ENCODE measurements at places on chromosomes 5 and 9. TPM values are rescaled to one million over a fixed set of nuclear protein-coding genes. Genes with fewer than 3 reads are reported as not detected.

- peak; percentile 55 for DNase-seq
Observed at GRCh38 chr9:34454571-34455065, 3.8 kb downstream of the FAM219A start.

TRAF1 gene
- polyA plus RNA-seq = 3.5 TPM

GRCh38 chr5:43353668-43354067 lies 40.5 kb upstream of the HMGCS1 start:
- no peak for DNase-seq

GABRB2 gene
- 3.3 TPM for polyA plus RNA-seq

NMUR2 gene
- polyA plus RNA-seq = not detected

- DNase-seq = peak; percentile 45
Observed at GRCh38 chr5:96080557-96080956, 118.9 kb upstream of the ELL2 start.

DNA sequence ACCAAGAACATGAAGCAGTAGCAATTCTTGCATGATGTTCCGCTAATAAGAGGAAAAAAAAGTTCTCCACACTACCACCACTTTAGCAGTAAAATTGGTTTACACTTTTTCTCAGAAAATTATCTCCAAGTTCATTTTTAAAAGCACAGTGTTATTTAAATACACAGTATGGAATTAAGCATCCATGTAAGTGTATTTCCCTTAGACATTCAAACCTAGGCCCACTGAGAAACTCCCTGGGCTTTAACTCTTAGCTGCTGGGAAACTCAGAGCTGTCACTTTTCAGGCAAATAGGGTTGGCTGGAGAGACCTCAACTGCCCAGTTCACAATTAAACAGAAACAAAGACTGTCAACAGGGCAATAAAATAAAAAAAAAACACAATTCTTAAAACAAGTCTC lies 2.7 kb downstream of the GNAQ start:
- no peak for DNase-seq

DNA sequence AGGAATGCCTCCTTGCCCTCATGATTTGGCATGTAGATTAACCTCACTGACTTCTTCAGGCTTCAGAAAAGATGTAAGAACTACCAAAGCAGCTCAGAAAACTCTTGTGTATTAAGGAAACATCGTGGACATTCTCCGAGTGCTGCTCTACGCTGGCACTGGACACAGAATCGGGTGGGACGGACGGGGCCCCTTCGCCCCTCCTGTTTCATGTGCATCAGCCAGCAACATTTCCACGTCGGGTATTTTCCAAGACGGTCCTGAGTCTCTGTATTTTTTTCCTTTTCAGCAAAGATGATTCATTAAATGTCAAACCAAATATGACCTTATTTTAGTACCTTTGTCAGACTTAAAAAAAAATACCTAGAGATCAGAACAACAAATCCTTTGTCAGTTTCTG lies 583.6 kb downstream of the CCDC171 start:
- DNase-seq = no peak

PKD2L2 gene
- not detected for polyA plus RNA-seq

GRCh38 chr5:96074870-96075269 lies 113.2 kb upstream of the ELL2 start:
- no peak for DNase-seq

GRCh38 chr9:129142138-129142935 lies 31.1 kb downstream of the PTPA start:
- no peak for DNase-seq

PHF24 gene
- polyA plus RNA-seq = 0.95 TPM

GRCh38 chr5:95392593-95393182 lies 1.5 kb downstream of the FAM81B start:
- peak; percentile 16 for DNase-seq

GRCh38 chr5:5339257-5339656 lies 83.2 kb upstream of the ICE1 start:
- no peak for DNase-seq

- DNase-seq = no peak
Observed at GRCh38 chr9:136977223-136977622, at the start of gene PTGDS. TSS of gene PTGDS (plus strand) at chr9:136977504. CDS start at chr9:136977579, 75 bp downstream.

DNA sequence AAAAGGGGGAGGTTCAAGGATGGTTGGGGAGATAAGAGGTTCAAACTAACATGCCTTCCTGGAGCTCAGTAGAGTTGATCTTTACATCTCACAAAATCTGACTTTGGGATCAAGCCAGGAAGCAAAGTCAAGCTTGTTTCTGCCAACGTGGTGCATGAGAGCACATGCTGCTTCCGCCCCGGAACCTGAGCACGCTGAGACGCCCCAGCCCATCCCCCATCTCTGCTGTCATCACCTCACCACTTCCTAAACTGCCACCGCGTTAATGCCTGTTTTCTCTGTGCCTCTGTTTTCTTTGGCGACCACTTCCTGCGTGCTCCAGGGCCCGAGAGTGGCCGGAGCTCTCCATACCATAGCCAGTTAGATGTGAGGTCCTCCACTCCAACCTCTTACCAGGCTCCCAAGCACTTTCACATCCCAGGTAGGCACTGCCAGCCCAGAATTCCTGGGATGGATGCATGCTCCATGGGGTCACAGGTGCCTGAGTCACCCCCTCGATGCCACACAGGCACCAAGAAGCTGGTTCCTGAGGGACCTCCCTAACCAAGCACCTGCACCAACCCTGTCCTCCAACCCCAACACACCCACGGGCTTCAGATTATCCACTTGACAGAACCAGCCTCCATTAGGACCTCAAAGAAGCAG lies 31.2 kb upstream of the AFAP1L1 start:
- no peak for DNase-seq

DNA sequence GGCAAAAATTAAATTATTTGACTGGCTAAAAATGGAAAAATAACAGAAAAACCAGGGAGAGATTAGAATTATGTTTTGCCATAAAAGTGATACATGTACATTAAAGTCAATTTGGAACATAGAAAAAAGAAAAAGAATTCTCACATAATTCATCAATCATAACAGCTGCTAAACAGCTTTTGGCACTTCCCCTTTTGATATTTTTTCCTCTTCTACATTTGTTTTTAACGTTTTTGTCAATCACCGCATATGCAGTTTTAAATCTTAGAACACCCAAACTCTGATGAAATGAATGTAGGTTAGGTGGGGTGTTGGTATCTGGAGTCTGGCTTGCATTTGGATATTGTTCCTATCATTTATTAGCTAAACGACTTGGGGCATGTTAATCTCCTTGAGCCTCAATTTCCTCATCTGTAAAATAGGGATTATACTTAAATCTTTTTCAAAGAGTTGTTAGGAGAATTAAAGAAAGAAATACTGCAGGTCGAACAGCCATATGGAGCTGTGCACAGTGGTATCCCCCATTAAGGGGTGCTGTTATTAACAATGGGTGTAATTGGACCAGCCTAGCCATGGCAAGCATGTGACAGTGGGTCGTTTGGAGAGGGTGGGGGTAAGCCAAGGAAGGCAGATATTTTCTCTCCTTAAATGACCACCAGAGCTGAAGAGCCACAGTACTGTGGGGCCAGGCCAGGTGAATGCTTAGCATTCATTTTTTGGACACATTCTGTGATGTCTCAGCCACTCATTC lies 22.6 kb downstream of the NPR3 start:
- DNase-seq = no peak

NNT gene
- polyA plus RNA-seq = 103 TPM

DNA sequence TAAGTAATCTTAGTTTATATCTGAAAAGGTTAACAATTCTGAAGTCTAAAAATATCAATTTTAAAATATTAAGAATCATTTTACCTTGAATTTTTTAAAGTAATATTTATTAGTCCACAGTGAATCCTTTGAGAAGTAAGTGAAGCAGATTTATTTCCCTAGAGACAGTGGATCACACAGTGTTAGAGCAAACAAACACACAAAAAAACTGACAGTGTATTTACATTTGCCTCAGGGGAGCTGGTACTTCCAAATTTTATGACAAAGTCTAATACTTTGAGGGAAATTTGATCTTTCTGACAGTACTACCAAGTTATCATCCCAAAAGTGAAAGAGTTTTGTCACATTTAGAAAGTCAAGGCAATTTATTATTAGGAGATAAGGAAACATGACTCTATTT lies 1750.6 kb upstream of the CDH9 start:
- DNase-seq = no peak

All from cardiac muscle cell (in vitro differentiated cells and primary cell).